ENCODE measurements at places on chromosomes 2 and 18.

GRCh38 chr2:186560254-186560653 is 29.6 kb upstream of the ITGAV start:
- DNase-seq, result no peak

GRCh38 chr2:192885569-192886160 is 690.9 kb upstream of the TMEFF2 start:
- DNase-seq, result no peak

DNA sequence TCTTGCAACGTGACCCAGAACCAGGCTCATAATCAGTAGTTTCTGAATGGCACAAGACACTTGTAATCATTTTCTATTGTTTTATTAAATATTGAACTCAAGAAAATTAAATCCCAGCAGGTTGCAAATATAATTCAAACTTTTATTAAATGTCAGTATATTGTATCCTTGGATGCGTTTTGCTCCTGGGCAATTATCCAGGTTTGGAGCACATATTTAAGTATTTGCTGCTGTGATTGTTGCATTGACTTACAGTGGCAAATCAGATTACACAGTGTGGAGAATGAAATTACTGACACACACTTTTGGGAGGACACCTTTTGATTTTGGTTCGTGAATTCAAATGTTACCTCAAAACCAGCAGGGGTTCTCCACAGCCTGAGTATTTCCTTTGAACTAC is 27.1 kb upstream of the TMEM178A start:
- no peak for DNase-seq

DNA sequence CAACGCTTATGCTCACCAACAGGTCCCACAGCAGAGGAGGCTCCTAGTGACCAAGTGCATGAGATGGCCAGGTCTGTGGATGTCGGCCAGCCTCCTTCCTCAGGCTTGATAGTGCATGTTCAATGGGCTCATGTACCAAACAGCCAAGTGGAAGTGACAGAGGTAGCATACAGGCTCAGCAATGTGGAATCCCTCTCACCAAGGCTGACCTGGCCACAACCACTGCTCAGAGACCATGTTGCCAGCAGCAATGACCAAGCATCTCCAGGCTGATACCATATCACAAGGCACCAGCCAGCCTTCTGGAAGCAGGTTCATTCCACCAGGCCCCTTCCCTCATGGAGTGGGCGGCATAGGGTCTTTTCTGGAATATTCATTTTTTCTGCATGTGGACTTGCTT is 61.5 kb downstream of the REEP1 start:
- DNase-seq, result no peak

- no peak for DNase-seq
Observed at GRCh38 chr18:76866666-76867065, 44.3 kb downstream of the ZNF236 start.

GRCh38 chr2:188983427-188984064 is 9.4 kb downstream of the COL3A1 start:
- no peak for DNase-seq

DNA sequence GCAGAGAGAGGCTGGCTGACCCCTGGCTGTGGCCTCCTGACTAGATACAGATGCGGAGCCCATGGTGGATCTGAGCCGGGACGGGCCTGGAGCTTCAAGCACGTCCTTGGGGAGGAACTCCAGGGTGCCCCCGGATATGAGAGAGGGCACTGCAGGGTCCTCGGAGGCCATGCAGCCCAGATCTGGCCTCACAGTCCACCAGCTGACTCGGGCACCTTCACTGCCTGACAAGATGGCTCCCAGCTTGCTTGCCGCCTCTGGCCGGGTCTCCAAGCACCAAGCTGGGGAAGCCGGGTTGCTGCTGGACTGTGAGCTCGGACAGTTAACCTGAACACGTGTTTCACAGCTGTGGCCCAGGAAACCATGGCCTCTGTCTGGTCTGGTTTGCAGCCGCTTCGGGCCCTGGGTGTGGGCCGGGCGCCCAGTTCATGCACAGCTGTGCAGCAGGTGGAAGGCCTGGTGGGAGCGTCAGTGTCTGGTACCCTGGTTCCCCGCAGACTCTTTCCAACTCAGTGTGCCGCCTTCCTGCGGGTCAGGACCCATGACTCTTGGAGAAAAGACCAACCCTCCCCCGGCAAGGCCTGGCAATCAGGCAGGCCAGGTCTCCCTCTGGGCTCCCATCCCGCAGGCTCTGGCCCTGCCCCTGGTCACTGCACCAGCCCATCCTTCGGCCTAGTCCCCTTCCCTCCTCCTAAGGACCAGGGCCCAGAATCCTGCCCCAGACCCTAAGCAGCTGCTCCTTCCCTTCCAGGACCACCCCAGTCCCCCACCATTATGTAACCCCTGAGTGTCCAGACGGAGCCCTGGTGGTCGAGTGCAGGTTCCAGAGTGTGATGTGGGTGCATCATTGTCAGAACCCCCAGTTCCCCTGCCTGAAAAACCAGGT is 74.6 kb upstream of the OTOS start:
- DNase-seq, result no peak

DNA sequence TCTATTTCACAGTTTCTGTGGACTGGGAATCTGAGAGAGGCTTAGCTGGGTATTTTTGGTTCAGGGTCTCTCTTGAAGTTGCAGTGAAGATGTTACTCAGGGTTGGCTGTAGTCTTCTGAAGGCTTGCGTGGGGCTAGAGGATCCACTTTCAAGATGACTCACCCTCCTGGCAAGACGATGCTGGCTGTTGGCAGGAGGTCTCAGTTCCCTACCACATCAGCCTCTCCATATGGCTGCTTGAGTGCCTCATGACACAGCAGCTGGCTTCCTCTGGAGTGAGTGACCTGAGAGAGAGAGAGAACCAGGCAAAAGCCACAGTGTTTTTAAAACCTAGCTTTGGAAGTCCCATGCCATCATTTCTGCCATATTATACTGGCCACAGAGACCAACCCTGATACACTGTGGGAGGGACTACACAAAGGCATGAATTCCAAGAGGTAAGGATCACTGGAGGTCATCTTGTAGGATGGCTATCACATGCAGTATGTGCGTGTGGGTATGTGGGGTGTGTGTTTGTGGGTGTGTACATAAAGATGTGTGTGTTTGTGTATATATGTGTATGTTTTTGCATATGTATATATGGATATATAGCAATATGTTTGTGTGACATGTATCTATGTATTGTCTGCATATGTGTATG is 25.1 kb downstream of the DNPEP start:
- no peak for DNase-seq

- DNase-seq, result no peak
Observed at GRCh38 chr2:144358374-144358964, 161.4 kb downstream of the ZEB2 start.

GRCh38 chr2:198558176-198558575 is 753.8 kb downstream of the PLCL1 start:
- DNase-seq, result no peak

GRCh38 chr2:186460465-186460864 is 25.6 kb upstream of the ZC3H15 start:
- DNase-seq, result no peak

GRCh38 chr2:41965909-41966295 is 81.9 kb upstream of the PKDCC start:
- no peak for DNase-seq

GRCh38 chr2:233692648-233693047 is at the start of gene UGT1A6:
Gene UGT1A6 (plus strand): TSS chr2:233692890. CDS start chr2:233693005, 115 bp downstream.
- DNase-seq, result no peak

DNA sequence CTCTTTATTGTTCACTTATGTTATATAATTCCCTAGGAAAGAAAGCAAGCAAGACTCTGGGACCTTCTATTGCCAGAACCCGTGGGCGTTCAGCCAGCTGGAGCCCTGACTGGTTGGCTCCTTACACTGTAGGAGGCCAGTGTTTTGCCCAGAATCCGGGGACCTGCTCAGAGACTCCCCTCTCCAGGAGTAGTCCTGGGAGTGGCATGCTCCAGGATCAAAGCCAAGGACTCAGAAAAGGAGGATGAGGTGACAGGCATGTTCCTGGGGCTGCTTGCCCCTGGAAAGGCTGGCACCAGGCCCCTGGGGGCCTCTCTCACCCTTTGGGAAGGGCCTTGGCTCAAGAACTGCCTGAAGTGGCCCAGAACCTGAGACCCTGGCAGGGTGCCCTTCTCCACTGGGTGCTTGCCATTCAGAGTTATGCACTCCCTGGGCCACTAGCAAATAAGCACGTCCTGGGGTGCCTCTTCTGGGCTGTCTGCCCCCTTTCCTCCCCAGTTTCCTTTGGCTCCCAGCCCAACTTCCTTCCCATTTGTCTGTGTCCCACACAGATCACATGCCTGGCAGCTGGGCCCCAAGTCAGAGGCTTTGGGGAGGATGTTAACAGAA is 19.6 kb upstream of the KIF3C start:
- DNase-seq, result no peak

DNA sequence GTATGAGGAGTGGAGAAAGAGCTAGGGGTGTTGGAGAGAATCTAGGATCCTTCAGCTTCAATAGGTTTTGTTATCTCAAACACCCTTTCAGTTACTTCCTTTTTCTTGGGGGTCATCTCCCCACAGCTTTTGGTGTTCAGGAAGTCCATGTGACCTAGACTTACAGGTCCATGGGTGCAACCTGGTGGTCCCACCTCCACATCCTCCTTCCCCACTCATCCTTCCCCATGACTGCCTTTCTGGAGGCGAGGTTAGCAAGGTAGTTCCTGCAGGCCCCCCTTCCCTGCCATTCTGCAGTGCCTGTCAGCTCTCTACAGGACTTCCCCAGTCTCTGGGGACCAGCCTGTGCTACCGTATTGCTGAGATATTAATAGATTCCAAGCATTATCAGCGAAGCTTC is 107.6 kb downstream of the TMEM17 start:
- no peak for DNase-seq

GRCh38 chr2:105442721-105443120 is 43.9 kb upstream of the FHL2 start:
- no peak for DNase-seq

GRCh38 chr18:39523281-39523680 is 1957.7 kb upstream of the CELF4 start:
- DNase-seq, result no peak

GRCh38 chr2:180876506-180876905 is 103.9 kb upstream of the UBE2E3 start:
- DNase-seq, result no peak

GRCh38 chr18:63705401-63705800 is 2.6 kb downstream of the SERPINB11 start:
- no peak for DNase-seq

DNA sequence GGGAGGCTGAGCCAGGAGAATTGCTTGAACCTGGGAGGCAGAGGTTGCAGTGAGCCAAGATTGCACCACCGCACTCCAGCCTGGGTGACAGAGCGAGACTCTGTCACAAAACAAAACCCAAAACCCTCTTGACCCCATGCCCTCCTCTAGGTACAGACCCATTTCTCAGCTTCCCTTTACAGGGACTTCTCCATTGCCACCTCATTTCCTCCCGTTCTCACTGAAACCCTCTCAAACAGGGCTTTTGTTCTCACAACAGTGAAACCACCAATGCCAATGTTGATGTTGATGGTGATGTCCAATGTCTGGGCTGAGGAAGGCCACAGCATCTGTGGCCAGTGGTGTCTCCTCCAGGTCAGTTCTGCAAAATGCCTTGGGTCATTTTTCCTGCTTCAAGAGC is 69.0 kb upstream of the ZCCHC2 start:
- DNase-seq, result no peak

GRCh38 chr2:67544286-67544685 is 147.2 kb downstream of the ETAA1 start:
- no peak for DNase-seq

GRCh38 chr2:152098496-152099366 is at the start of gene CACNB4:
Gene CACNB4 (minus strand): TSS chr2:152099044.
- DNase-seq, result no peak

DNA sequence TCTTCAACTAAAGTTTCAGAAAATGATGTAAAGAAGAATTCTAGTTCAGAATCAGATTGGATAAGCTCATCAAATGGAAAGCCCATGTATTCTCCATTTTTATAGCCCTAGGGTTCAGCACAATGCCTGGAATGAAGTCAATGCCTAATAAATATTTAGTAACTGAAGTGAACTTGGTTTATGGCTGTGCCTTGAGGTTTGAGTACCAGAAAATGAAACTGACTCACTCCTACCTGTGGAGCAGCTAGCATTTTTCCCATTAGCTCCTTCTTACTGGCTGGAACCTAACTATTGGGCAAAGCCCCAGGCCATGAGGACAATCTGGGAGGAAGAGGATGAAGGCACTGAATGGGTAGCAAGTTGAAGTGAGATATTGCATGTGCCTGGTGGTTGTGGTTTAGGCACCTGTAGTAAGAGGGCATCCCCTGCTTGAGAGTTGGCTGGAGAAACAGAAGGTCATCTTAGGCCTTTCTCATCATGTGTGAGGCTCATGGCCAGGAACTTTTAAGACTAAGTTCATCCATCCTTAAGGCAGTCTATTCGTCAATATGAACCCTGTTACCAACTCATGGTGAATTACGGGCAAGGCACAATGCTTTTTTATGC is 85.0 kb upstream of the LYPD1 start:
- DNase-seq, result no peak

GRCh38 chr2:34308140-34308539 is 709.0 kb upstream of the FAM98A start:
- DNase-seq, result no peak

DNA sequence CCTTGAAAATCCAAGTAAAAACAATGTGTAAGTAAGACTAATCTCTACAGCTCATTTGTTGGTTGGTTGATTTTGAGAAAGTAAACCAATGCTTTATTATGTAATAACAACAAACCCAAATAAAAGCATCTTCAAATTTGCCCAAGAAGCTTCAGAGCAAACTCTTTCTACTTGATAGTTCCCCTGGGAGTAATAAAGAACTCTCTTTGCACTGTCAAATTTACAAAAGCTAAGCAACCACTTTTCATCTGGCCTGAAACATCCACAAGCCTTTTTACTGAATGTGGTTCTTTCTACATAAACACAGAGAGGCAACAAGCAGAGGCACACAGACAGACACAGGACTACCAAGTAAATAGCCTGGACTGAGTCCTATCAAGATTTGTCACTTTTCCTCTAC is 28.8 kb upstream of the CACNB4 start:
- no peak for DNase-seq

GRCh38 chr18:69002233-69002632 is 204.4 kb downstream of the CCDC102B start:
- DNase-seq, result no peak

DNA sequence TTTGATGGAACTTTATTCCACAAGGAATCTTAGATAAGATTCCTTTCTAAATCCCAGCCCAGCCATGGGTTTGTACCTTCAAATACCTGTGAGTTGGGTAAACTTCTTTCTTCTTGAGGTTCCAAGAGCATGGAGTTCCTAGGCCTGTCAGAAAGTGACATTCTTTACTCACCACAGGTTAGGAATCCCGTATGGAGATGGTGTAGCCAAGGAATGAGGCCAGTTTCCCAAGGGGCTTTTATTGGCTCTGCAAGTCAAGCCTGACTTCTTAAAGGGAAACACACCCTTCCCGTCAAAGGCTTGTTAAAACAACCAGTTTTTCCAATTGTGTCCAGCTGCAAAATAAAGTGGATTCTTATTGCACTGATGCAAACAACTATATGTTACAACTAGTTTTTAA is 45.8 kb downstream of the STK17B start:
- DNase-seq, result no peak

GRCh38 chr2:168245074-168245825 is 2.1 kb downstream of the STK39 start:
- no peak for DNase-seq

- no peak for DNase-seq
Observed at GRCh38 chr2:38245114-38245641, 131.9 kb downstream of the ATL2 start.

- no peak for DNase-seq
Observed at GRCh38 chr2:150152230-150152629, 335.2 kb downstream of the RND3 start.
